Endodermal cell (in vitro differentiated cells): ENCODE measurements at places on chromosomes 2 and 18. TPM values are rescaled to one million over a fixed set of nuclear protein-coding genes. Genes with fewer than 3 reads are reported as not detected.

Gene ATP6V1B1
- not detected in 2 replicates for total RNA-seq

Gene RNU2-63P
- 4.6 to 12.2 TPM (median 9.9 TPM) in 3 replicates for total RNA-seq

GRCh38 chr2:126722546-126722945 lies 66.6 kb downstream of the GYPC start:
- H3K27me3 ChIP-seq = no peaks in the 10 kb centered on the region
- no peak overlapping the region for H3K4me3 ChIP-seq
- no peak for DNase-seq
- H3K36me3 ChIP-seq = no peaks in the 10 kb centered on the region
- H3K27ac ChIP-seq = no peak overlapping the region

GRCh38 chr18:36484591-36484990 lies 187.1 kb downstream of the FHOD3 start:
- no peak overlapping the region for H3K4me3 ChIP-seq
- no peaks in the 10 kb centered on the region for H3K27me3 ChIP-seq
- no peak overlapping the region for H3K27ac ChIP-seq
- H3K4me1 ChIP-seq = peaks cover 10% of the 10 kb centered on the region
- no peak for DNase-seq

DNA sequence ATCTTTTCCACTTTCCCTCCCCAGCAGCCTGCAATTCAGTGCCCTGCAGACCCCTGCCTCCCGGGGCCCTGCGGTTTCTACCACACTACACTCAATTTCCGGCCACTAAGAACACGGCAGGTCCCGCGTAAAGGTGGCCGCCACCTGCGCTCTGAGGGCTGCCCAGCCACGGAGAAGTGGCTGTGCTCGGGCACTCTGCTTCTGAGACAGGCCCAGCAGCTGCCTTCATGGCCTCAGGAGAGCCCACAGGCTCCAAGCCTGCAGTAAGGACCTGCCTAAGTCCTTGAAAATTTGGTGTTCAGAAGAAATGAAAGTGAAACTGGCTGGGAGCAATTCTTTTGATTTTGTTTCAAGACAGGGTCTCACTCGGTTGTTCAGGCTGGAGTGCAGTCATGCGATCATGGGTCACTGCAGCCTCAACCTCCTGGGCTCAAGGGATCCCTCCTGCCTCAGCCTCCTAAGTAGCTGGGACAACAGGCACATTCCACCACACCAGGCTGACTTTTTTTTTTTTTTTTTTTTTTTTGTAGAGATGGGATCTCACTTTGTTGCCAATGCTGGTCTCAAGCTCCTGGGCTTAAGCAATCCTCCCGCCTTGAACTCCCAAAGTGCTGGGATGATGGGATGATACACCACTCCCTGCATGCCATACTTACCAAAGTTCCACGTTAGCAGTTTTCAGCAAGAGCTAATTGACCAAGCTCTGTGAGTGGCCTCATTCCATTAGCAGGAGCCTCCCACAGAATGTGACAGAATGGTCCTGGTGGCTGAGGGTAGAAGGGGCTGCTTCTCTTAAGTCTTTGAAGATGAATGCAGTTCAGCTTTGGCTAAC lies 14.6 kb upstream of the ALPP start:
- no peaks in the 10 kb centered on the region for H3K27me3 ChIP-seq
- H3K4me3 ChIP-seq = no peak overlapping the region
- no peak overlapping the region for H3K27ac ChIP-seq

DNA sequence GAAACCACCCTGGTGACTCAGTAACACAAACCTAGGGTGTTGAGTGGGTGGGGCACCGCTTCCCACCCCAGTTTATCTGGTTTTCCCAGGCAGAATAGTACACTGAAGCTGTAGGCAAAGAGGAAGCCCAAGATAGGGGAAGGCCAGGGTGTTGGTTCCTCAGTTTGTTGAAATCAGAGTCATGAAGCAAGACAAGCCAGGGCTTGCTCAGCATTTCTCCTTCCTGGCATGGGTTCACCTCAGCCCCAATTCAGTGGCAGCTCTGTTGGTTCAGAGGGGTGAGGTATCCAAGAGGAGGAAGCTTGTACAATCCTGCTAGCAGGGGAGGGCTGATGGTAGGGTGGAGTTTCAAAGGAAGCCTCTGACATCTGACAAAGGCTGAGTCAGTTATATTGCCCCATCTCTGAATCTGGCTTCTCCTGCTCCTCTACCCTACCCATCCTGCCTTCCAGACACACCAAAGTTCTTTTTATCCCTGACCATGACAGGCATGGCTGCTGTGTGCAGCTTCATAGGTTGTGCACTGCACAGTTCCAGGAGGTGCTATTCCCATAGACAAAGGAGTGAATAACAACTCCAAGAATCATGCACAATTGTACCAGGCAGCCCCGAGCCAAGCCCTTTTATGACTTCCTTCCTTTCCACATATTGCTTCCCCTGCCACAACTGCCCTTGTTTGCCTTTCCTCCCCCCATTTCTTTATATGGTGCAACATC lies 24.9 kb upstream of the RAB10 start:
- H3K27me3 ChIP-seq = no peaks in the 10 kb centered on the region
- peaks cover 11% of the 10 kb centered on the region for H3K4me1 ChIP-seq
- H3K4me3 ChIP-seq = no peak overlapping the region

- H3K4me3 ChIP-seq = no peak overlapping the region
- H3K27ac ChIP-seq = no peak overlapping the region
- no peak for DNase-seq
Measured at GRCh38 chr2:117323331-117323730, 491.2 kb upstream of the DDX18 start.

- no peak for DNase-seq
- no peak overlapping the region for H3K4me3 ChIP-seq
- peaks cover 58% of the 10 kb centered on the region for H3K36me3 ChIP-seq
- H3K4me1 ChIP-seq = no peaks in the 10 kb centered on the region
- H3K27me3 ChIP-seq = no peaks in the 10 kb centered on the region
- no peak overlapping the region for H3K27ac ChIP-seq
Measured at GRCh38 chr2:223889229-223889628, 51.8 kb upstream of the AP1S3 start.
